ENCODE measurements at places on chromosomes 11 and 22.

- DNase-seq, result no peak
These were observed 496.4 kb downstream of the BRD1 start for GRCh38 chr22:49331223-49331815.

- no peak for DNase-seq
These were observed 21.8 kb downstream of the MCAM start for GRCh38 chr11:119295178-119295577.

GRCh38 chr11:66922551-66922950, 35.6 kb downstream of the PC start:
- no peak for DNase-seq

DNA sequence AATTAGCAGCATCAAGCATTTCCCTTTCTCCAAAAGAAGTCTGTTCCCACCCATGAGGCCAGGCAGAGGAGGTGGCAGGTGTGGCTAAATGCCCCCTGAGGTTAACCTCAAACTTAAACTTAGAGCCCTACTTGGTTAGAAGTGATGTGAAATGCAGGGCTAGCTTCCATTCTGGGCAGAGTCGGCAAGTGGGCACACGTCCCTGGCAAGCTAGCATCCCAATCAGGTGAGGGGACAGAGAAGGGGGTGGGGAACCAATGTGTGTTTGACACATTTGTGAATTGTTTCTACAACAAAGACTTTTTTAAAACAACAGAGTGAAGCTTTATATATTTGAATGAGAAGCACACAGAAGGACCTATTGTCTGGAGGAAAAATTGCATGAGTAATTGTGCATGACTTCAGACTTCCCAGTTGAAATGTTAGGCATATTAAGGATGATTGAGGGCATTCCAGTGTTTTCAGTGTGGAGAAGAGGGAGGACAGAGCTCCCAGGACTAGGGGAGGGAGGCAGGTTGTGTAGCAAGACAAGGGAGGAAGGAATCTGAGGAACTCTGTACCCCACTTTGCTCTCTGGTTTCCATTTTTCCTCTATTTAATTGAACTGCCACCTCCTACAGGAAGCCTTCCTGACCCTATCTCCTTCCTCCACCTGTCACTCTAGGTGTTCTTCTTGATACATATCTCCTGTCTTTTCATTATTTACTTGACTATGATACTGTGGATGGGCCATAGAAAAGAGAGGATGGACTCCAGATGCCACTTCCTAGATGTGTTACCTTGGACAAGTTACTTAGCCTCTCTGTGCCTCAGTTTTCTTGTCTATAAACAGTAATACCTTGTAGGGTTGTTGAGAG, 83.3 kb upstream of the PICALM start:
- no peak for DNase-seq
